ENCODE measurements at places on chromosomes 7 and 10.

- peak overlapping the region; percentile 96 for H3K27ac ChIP-seq
- H3K36me3 ChIP-seq = peaks cover 10% of the 10 kb centered on the region
- H3K27me3 ChIP-seq = no peaks in the 10 kb centered on the region
- H3K4me3 ChIP-seq = peak overlapping the region; percentile 87
- peaks cover 41% of the 10 kb centered on the region for H3K4me1 ChIP-seq
Measured at GRCh38 chr7:137934176-137934826, 67.6 kb downstream of the CREB3L2 start.

- DNase-seq = no peak
- H3K4me1 ChIP-seq = peaks cover 13% of the 10 kb centered on the region
- H3K36me3 ChIP-seq = peaks cover 4% of the 10 kb centered on the region
- no peak overlapping the region for H3K27ac ChIP-seq
Measured at GRCh38 chr7:12397671-12398070, 6.0 kb downstream of the VWDE start.

GRCh38 chr7:121755818-121756552 is 117.0 kb upstream of the PTPRZ1 start:
- no peak overlapping the region for H3K4me3 ChIP-seq
- peaks cover 5% of the 10 kb centered on the region for H3K27me3 ChIP-seq
- DNase-seq = no peak
- H3K4me1 ChIP-seq = no peaks in the 10 kb centered on the region
- no peak overlapping the region for H3K27ac ChIP-seq

DNA sequence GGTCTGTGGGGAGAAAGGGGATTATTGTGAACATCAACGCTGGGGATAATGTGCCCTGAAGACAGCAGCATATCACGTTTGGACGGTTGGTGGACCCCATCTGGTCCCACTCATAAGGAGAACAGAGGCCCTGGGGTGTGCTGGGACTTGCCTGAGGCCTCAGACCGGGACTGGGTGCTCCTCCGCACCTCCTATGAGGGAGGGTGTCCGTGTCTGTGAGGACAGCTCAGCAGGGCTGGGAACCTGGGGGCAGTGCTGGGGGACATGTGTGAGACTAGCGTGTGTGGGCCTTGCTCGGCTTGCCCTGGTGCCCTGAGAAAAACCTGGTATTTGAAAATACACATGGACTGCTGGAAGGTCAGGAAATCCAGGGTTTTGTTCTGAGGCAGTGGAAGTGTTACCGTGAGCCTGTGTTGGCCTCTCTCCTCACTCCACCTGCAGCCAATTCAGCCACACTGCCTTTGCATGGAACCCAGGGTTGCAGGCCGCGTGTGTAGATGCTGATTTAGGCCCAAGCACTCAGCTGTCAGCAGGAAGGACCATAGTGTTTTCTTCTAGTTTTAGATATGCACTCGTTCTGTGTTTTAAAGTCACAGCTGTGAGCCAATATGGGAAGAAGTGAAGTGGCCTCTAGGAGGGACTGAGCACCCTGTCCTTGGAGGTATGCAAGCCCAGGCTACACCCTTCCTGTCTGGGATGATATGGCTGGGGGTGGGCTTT is 13.4 kb upstream of the SH2D4B start:
- no peaks in the 10 kb centered on the region for H3K36me3 ChIP-seq
- H3K4me1 ChIP-seq = peaks cover 74% of the 10 kb centered on the region
- H3K4me3 ChIP-seq = peak overlapping the region; percentile 11
- peak overlapping the region; percentile 91 for H3K27ac ChIP-seq
- H3K27me3 ChIP-seq = no peaks in the 10 kb centered on the region

DNA sequence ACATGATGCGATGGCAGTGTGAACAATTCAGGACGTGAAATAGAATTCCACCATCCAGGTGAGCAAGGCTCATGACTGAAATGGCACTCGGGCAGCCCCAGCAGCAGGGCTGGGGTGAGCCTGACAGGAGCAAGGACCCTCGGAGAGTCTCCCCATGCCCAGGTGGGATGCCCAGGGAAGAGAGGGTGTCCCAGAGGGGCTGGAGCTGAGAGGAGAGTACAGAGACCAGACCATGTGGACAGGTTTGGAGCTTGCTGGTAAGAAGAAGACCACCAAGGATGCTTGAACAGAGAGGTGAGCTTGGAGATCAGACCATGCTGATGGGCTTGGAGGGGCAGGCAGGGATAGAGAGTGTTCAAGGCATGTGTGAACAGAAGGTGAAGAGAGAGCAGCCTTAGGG is 83.3 kb downstream of the RAMP3 start:
- no peak overlapping the region for H3K4me3 ChIP-seq
- H3K27ac ChIP-seq = no peak overlapping the region

DNA sequence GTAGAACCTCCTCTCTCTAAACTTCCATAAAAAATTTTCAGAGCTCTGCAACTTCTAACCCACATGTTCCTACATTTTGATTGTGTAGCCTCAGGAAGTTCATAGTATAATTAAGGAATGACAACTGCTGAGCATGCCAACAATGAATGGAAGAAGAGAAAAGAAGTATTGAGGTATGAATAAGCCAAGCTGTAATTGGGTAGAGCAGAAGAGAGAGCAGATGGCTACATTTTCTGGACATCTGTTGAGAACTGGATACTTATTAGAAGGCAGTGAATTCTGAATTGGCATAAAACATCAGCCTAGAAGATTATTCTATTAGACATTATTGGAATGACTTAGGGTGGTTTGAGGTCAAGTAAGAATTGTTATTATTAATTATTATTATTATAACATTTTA is 728.3 kb upstream of the PHF14 start:
- H3K27me3 ChIP-seq = no peaks in the 10 kb centered on the region
- H3K4me1 ChIP-seq = no peaks in the 10 kb centered on the region
- H3K36me3 ChIP-seq = no peaks in the 10 kb centered on the region

Measured in naive thymus-derived CD8-positive, alpha-beta T cell (primary cell).